ENCODE measurements at places on chromosomes 13 and 19. TPM values are rescaled to one million over a fixed set of nuclear protein-coding genes. Genes with fewer than 3 reads are reported as not detected.
A peak's percentile ranks its signal among the peaks of the same experiment; 100 is the strongest.

GRCh38 chr13:99331881-99332293 lies 24.7 kb upstream of the GPR183 start:
- DNase-seq = no peak

GRCh38 chr19:46529622-46530451 lies 34.2 kb upstream of the PNMA8B start:
- peak; percentile 59 for DNase-seq

GRCh38 chr19:49396738-49397505 lies 8.9 kb downstream of the KASH5 start:
- DNase-seq = no peak

DNA sequence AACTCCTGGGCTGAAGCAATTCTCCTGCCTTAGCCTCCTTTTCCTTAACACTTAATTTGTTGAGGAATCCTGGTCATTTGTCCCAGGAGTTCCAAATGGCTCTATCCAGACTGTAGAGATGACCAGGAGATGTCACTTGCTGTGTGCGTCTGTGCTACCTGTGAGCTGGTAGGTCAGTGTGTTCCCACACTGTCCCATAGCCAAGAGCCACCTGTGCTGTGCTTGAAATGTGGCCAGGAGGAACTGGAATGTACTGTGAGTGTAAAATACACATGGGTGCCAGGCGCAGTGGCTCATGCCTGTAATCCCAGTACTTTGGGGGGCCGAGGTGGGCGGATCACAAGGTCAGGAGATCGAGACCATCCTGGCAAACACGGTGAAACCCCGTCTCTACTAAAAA lies 29.4 kb upstream of the KDM4B start:
- no peak for DNase-seq

DNA sequence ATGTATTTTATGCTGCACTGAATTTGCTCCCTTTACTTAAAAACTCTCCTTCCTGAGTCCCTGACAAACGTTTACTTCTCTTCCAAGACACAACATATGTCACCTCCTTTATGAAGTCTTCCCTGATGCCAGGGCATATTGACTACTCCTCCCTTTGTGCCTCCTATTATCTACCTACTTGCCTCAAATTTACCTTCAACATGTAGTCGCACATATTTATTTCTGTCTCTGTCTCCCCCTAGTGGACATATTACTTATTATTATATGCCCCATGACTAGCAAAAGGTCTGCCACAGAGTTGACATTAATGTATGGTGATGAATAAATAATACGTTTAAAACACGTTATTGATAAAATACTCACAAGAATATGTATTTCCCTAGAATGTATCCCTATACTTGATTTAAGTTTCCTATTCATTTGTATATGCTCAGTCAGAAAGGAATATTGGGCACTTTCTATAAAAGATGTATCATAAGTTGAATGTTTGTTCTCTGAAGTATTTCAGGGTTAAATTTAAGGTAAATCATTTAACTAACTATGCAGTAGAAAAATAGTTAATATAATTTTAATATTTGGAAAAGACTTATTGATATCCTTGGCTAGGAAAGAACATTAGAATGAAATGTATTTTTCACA lies 250.3 kb upstream of the ATXN8OS start:
- peak; percentile 39 for DNase-seq

The FXYD5 gene
- 12.5 TPM for total RNA-seq

The ZNF468 gene
- 22.1 TPM for total RNA-seq

Data from umbilical cord (tissue), 2 donors.